ENCODE measurements at places on chromosomes 16 and 17.
A peak's percentile ranks its signal among the peaks of the same experiment; 100 is the strongest.

- DNase-seq: no peak
Measured at GRCh38 chr16:51326131-51326856, 175.2 kb upstream of the SALL1 start.

DNA sequence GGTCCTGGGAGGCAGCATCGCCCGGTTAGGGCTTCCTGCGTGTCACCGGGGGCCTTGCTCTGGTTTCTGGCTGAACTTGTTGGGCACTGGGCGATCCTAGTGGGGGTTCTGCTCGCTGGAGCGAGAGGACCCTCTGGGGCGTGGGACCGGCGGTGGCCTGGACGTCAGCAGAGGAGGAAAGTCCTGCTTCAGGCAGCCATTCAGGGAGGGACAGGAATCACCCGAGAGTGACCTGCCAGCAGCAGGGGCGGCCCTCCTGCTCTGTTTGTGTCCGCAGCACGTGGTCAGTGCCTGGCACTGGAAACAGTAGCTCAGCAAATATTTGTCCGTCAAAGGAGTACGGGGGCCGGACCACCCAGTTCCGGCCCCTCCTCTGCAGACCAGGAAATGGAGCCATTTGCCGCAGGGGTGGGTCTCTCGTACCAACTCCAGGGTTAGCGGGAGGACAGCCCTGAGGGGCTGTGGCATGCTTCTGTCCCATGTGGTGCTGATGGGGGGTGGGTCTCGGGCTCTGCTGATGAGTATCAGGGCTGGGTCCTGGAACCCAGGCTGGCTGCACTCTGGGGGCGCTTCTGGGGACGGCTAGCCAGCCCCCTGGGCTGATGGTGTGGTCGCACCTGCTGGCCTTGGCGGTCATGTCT lies 48.3 kb downstream of the BAIAP2 start:
- DNase-seq: no peak

DNA sequence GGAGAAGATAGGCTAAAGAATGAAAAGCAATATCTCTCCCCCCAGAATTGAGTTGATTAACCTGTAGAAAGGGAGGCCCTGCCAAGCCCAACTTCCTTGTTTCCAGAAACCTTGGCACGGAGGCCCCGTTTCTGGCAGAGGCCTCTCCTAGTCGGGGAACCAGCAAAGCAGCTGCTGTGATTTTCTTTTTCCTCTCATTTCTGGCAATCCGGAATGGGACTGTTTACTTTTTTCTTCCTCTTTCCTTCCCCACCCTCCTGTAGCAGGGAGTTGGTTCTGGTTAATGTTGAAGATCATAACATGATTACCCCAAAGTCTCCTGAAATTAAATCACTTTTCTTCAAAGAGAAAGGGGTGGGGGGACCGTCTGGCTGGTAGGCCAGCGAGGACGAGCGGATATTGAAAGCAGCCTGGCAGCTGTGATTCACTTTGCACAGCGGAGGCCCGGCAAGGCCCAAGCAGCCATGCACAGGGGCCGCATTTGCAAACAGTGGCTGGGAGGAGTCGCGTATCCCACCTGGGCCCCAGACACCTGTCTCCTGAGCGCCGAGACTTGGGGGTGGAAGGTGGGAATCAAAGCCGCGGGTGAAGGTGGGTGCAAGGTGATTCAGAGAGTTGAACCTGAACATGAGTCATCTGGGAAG lies 51.5 kb downstream of the NTN1 start:
- DNase-seq: peak; percentile 63

DNA sequence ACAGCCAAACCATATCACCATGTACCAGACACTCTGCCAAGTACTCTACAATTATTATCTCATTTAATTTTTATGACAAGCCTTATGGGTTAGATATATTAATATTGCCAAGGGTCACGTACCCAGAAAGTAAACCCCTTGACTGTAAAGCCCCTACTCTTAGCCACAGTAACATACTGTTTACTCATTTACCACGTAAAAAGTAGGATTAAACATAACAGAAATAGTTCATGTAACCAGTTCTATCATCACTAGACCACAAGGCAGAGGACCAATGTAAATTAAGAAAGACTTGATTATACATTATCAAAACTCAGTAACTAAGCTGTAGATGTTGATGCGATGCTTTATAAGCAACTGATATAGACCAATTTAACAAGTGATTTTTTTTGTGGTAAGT lies 101.5 kb upstream of the CNTNAP4 start:
- no peak for DNase-seq

DNA sequence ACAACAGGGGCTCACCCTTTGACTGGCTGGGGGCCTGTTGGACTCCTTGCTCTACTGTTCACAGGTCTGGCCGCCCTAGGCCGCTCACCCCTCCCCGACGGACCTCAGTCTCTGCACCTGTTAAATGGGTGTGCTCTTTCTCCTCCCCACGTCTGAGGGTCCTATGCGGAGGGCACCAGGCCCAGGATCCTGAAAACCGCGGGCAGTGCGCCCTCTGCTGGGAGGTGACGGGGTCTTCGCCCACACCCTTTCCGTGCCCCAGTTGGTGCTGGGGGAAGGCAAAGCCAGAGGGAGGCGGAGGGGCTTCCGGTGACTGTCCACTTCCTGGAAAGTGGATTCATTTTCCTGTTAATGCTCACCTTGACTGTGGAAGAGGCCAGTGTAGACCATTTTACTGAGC lies 1010.9 kb downstream of the KCNJ18 start:
- no peak for DNase-seq

- no peak for DNase-seq
Measured at GRCh38 chr16:21603928-21604327, 4.6 kb downstream of the METTL9 start.

DNA sequence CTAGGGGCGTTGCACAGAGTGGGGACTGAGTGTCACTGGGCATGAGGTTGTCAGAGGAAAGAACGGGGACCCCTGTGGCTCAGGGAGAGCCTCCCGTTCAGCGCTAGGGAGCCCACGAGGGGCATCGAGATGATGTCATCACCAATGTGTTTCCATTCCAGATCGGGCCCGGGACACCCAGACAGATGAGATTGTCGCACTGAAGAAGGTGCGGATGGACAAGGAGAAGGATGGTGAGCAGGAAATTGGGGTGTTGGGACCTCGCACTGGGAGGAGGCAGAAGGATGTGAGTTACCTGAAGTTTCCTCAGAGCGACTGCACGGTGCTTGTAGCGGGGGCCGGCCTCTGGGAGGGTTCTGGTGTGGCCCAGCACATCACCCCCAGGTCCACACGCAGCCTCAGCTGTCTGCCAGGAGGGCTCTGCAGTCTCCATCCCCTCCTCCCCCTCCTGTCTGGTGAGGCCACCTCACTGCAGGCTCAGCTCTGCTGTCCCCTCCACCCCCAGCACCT lies 4.0 kb downstream of the CDK10 start:
- DNase-seq: no peak

GRCh38 chr16:80019395-80019794 lies 418.9 kb upstream of the MAF start:
- DNase-seq: no peak

GRCh38 chr17:78412403-78412802 lies 34.0 kb downstream of the PGS1 start:
- DNase-seq: no peak

GRCh38 chr16:86856946-86857586 lies 278.7 kb downstream of the FOXL1 start:
- DNase-seq: no peak

DNA sequence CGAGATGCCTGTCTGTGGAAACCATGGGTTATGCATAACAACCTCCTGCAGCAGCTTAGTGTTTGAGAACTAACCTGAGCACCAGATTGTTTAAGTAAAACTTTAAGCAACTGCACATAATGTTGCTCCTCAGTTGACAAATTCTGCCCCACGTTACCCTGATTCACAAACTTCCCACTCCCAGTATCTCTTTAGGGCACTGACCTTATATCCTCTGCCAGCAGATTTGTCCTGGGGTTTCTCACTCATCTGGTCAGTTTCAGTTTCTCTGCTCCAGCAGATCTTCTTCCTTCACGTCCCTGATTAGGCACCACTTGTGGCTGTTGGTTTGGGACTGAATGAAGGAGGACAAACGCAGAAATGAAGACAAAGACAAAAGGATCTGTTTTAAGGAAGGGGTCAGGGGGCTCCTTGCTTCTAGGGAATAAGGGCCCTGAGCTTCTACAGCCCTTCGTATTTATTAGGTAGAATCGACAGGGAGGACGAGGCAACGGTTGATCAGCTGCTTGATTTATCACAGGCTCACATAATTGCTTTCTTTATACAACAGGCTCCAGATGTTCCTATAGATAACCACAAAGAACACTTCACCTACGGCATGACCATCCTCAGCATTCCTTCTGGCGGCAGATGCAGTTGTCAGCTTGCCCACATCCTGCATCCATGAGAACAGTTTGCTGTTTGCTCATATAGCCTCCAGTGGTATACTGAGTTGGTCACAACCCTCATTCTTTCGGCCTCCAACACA lies 13.5 kb upstream of the ZNF689 start:
- peak; percentile 35 for DNase-seq

Measured in SK-N-DZ (cell line).